ENCODE measurements at places on chromosomes 13 and 19. TPM values are rescaled to one million over a fixed set of nuclear protein-coding genes. Genes with fewer than 3 reads are reported as not detected.

GRCh38 chr13:24008679-24009078 lies 111.4 kb upstream of the C1QTNF9B start:
- peaks cover 6% of the 10 kb centered on the region for H3K4me1 ChIP-seq
- no peak overlapping the region for H3K27ac ChIP-seq
- no peaks in the 10 kb centered on the region for H3K36me3 ChIP-seq
- H3K4me3 ChIP-seq = no peak overlapping the region

- no peak overlapping the region for H3K4me3 ChIP-seq
- H3K36me3 ChIP-seq = peaks cover 13% of the 10 kb centered on the region
- no peaks in the 10 kb centered on the region for H3K4me1 ChIP-seq
- H3K27me3 ChIP-seq = no peaks in the 10 kb centered on the region
These were observed 30.9 kb downstream of the ATP4B start for GRCh38 chr13:113627136-113627535.

DNA sequence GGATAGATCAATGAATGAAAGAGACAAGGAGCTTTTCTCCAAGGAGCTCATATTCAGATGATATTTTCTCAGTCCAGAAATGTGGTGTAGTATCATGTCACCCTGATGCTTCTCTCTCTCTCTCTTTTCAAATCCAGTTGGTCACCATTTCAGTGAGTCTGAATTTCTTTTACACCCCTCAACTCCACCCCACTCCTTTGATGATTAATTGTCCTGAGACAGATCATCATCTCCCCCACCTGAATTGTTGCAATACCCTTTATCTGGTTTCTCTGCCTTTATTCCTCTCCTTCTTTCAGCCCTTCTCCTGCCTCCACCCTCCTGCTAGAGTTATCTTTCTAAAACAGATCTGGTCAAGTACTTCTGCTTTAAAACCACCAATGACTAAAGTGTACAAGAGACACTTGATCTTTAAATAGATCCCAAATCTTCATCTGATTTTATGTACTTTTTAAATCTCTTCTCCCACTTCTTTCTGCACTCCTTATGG lies 299.8 kb downstream of the KLF5 start:
- DNase-seq = no peak
- no peaks in the 10 kb centered on the region for H3K4me1 ChIP-seq
- H3K27me3 ChIP-seq = no peaks in the 10 kb centered on the region
- H3K36me3 ChIP-seq = no peaks in the 10 kb centered on the region
- no peak overlapping the region for H3K4me3 ChIP-seq

DNA sequence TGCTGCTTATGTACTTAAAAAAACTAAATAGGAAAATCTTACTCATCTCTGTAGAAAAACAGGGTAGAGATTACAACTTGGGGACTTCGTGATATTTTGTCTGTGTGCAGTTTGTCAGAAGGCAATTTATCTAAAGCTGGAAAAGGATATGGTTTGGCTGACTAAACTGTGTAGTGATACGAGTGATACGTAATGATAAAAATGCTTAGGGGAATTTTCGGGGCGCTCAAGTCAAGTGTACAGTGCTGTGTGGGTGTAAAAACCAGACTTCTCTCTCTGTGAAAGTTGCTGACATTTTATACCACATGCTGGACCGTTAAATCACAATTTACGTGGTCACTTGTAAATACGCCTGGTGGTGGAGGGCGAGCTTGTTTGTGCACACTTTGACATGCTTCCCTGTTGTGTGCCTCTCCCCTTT lies 221.7 kb downstream of the KCNRG start:
- no peak for DNase-seq
- H3K36me3 ChIP-seq = no peaks in the 10 kb centered on the region
- H3K27me3 ChIP-seq = no peaks in the 10 kb centered on the region
- no peak overlapping the region for H3K4me3 ChIP-seq

GRCh38 chr19:47380559-47380958 lies 31.4 kb downstream of the DHX34 start:
- H3K4me1 ChIP-seq = no peaks in the 10 kb centered on the region
- no peak for DNase-seq
- no peak overlapping the region for H3K4me3 ChIP-seq
- H3K36me3 ChIP-seq = peaks cover 61% of the 10 kb centered on the region
- no peaks in the 10 kb centered on the region for H3K27me3 ChIP-seq
- H3K27ac ChIP-seq = no peak overlapping the region

DNA sequence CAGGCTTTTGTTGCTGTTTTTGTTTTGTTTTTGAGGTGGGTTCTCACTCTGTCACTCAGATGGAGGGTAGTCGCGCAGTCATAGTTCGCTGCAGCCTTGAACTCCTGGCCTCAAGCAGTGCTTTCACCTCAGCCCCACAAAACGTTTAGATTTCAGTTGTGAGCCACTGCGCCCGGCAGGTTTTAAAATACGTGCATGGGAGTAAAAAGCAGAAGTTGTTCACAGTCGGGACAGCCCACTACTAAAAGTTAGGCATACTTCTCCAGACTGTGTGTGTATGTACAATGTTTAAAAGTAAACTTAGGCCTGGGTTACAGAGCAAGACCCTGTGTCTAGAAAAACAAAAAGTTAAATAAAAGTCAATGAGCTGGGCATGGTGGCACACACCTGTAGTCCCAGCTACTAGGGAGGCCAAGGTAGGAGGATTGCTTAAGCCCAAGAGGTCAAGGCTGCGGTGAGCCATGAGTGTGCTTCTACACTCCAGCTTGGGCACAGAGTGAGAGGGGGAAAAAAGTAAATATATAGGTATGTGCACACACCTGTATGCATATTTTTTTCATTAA lies 6.1 kb downstream of the SAFB start:
- no peak overlapping the region for H3K4me3 ChIP-seq
- H3K27me3 ChIP-seq = no peaks in the 10 kb centered on the region
- DNase-seq = no peak

GRCh38 chr19:41321204-41321599 lies 11.2 kb downstream of the CCDC97 start:
- H3K4me3 ChIP-seq = no peak overlapping the region
- DNase-seq = no peak
- H3K27ac ChIP-seq = peak overlapping the region; percentile 80
- no peaks in the 10 kb centered on the region for H3K27me3 ChIP-seq
- peaks cover 46% of the 10 kb centered on the region for H3K4me1 ChIP-seq

DNA sequence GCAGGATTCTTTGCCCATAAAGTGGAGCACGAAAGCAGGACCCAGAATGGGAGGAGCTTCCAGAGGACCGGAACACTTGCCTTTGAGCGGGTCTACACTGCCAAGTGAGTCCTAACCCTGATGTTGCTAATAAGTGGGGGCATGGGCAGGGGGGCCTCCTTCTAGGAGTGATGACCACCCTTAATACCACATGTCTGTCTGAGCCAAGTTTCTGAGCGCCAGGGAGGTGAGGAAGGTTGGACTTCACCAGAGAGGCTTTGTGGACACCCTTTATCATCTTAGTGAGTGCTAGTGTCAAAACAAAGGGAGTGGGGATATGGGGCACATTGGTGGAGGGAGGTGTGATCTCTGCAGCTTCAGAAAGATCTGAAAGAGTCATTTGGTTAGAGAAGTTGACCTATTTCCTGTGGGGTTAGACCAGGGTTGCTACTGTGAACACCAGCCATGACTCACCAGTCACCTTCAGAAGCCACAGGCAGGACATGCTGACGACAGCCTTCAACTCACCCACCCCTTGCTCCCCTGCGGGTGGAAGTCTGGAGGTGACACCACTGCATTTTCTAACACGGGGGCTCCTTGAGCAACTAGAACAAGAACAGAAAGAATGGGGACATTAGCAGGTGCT lies 8.8 kb downstream of the ALOX5AP start:
- no peaks in the 10 kb centered on the region for H3K36me3 ChIP-seq
- peaks cover 46% of the 10 kb centered on the region for H3K4me1 ChIP-seq
- H3K4me3 ChIP-seq = no peak overlapping the region
- DNase-seq = peak; percentile 67
- peak overlapping the region; percentile 53 for H3K27ac ChIP-seq

DNA sequence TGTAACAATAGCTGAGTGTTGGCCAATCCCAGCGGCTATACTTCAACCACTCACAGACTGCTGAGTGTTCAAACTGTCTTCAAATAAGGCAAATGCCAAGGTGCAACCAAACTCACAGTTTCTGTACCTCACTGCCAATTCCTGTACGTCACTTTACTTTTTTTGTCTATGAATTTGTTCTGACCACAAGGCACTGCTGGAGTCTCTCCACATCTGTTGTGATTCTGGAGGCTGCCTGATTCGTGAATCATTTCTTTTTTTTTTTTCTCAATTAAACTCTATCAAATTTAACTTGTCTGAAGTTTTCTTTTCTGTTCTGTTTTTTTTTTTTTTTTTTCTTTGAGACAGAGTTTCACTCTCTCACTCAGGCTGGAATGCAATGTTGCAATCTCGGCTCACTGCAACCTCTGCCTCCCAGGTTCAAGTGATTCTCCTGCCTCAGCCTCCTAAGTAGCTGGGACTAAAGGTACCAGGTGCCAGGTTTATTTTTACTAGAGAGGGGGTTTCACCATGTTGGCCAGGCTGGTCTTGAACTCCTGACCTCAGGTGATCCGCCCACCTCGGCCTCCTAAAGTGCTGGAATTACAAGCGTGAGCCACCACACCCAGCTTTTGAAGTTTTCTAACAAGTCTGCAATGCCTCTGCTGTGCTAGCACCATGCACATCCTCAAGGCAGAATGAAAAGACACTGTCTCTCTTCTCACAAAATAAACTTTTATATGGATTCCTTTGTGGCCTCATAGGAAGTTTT lies 401.7 kb downstream of the IRS2 start:
- H3K4me3 ChIP-seq = no peak overlapping the region
- H3K4me1 ChIP-seq = no peaks in the 10 kb centered on the region
- H3K27me3 ChIP-seq = no peaks in the 10 kb centered on the region
- DNase-seq = no peak
- H3K36me3 ChIP-seq = no peaks in the 10 kb centered on the region

DNA sequence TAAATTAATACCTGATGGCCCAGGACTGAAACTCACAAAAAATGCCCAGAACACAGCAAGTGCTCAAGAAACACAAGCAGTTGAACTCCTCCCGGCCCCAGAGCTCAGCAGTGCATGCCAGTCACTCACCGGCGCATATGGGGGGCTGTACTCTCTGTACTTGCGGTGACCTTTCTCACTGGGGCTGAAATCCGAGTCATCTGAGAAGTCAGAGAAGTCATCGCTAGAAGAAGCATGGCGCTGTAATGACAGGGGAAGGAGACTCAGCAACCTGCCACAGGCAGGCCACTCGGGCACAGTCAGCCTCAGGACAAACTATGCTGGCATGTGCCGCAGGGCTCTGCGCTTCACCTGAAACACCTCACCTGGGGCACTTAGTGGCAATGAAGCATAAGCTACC lies 19.7 kb downstream of the ZC3H4 start:
- H3K4me1 ChIP-seq = peaks cover 49% of the 10 kb centered on the region
- peak overlapping the region; percentile 90 for H3K27ac ChIP-seq
- no peaks in the 10 kb centered on the region for H3K27me3 ChIP-seq

DNA sequence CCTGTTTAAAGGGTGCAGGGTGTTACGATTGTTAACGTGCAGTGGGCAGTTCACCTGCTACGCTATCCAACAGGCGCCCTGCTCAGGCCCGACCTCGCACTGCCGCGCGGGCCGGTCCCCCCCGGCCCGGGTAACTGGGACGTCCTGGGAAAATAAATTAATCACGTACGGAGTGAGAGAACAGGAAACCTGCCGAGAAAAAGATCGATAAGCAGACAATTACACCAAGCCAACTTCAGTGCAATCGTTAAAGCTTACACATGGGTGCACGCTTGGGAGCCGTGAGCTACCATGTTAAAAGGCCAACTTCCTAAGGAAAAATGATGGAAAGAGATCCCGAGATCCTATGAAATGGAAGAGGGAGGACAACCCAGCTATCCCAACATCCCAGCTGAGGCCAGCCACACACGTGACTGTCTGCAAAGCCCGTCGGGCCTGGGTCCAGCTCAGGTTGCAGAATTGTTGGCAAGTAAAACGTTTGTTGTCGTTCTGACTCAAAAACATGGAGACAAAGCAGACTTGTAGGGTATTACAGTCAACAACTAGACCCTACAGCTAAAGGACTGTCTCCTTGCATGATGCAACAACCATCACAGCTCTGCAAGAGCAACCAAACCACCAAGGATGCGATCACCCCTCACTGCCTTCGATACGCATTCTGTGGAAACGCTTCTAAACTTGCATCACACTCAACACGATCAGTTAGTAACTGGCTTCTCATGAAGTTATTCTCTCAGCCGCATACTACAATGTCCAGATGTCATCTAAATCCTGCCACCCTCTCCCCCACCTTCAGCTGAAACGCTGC lies 741 bp upstream of the TUBGCP3 start:
- DNase-seq = no peak
- H3K27me3 ChIP-seq = no peaks in the 10 kb centered on the region
- H3K4me3 ChIP-seq = peak overlapping the region; percentile 99
- H3K36me3 ChIP-seq = no peaks in the 10 kb centered on the region
- H3K27ac ChIP-seq = peak overlapping the region; percentile 97

DNA sequence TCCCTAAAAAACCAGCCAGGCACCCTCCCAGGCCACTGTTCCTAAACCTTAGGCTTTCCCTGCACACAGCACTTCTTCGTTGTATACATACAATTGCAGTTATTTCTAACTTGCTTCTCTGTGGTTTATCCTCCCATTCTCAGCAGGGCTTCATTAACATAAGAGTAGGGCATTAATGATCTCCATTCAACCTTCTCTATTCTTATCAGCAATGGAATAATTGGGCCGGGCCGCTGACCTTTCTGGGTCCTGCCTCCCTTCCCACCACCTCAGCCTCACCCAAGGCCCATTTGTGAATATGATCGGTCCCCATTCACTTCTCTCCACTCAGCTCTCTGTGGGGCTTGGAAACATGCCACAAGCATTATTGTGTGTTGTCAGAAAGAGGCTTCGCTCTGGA lies 184.2 kb downstream of the SUCLA2 start:
- DNase-seq = no peak
- H3K4me1 ChIP-seq = no peaks in the 10 kb centered on the region
- H3K27me3 ChIP-seq = no peaks in the 10 kb centered on the region
- H3K27ac ChIP-seq = no peak overlapping the region

DNA sequence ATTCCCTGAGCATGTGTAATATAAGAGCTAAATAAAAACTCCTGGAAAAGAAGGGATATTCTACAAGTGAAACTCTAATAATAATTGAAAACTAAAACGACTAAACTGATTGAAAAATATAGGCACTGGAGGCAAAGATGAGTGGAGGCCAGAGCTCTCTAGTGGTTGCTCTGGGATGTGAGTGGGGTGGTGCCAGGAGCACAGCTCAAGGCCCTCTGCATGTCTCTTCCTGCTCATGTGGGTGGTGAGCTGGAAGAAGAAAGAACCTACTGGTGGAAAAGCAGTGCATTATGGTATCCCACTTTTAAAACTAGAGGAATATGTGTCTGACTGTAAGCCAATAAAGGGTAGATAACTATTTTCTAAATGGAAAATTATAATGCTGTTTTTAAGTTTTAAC lies 15.8 kb upstream of the ARHGEF7 start:
- no peaks in the 10 kb centered on the region for H3K36me3 ChIP-seq
- peaks cover 14% of the 10 kb centered on the region for H3K27me3 ChIP-seq
- no peak overlapping the region for H3K27ac ChIP-seq
- H3K4me1 ChIP-seq = no peaks in the 10 kb centered on the region
- no peak overlapping the region for H3K4me3 ChIP-seq
- DNase-seq = no peak

The C19orf44 gene
- 6.7 TPM for total RNA-seq

The VSTM2B gene
- not detected for total RNA-seq

The WDR88 gene
- not detected for total RNA-seq

The ATP8B3 gene
- 0.64 TPM for total RNA-seq

The NCAN gene
- total RNA-seq = not detected

The LPAR2 gene
- total RNA-seq = 23.5 TPM

All from upper lobe of right lung (tissue), 1 donor.